HAP-1 (cell line): ENCODE measurements at places on chromosomes 16 and 17.

GRCh38 chr17:14198013-14198412 is 38.6 kb downstream of the CDRT15 start:
- no peak for DNase-seq

DNA sequence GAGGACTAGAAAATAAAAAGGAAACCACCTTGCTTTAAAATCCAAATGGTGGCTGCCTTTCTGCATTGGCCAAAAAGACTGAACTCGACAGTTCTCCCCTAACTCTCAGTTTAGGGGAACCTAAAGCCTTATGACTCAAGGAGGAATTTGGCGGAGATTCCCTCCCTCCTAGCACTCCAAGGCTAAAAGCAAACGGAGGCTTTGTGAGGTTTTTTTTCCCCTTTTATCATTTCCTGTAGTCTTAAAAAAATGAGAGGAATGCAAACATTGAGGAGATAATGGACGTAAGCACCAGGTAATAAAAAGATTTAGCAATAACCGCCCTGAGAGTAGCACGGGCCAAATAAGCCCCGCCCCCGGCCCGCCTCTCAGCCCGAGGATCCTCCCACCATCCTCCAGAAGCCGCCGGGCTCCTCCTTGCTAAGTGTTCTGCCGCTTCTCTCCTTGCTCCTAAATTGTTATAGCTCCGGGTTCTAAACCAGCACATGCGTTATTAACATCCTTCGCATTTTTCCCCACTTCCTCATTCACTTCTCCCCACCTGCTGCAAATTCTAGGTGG is 5.8 kb upstream of the KIFC3 start:
- peak; percentile 87 for DNase-seq

- peak; percentile 69 for DNase-seq
Observed at GRCh38 chr16:53913099-53913870, 209.3 kb downstream of the FTO start.

DNA sequence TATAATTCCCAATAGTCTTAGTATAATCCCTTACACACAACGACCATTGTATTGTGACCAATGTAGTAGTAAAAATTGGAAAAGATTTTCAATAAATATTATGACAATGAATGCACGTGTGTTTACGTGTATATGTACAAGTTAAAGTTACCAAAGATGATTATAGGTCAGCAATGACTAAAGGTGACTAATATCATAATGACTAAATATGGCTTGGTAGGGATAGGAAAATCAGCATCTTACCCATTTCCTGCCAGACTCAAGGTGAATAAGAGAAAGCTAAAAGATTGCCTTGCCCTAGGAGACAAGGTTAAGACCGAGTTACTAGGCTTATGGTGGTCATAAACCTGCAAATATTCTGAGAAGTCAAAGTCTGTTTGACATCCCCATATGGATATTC is 34.4 kb downstream of the CPD start:
- DNase-seq = no peak

DNA sequence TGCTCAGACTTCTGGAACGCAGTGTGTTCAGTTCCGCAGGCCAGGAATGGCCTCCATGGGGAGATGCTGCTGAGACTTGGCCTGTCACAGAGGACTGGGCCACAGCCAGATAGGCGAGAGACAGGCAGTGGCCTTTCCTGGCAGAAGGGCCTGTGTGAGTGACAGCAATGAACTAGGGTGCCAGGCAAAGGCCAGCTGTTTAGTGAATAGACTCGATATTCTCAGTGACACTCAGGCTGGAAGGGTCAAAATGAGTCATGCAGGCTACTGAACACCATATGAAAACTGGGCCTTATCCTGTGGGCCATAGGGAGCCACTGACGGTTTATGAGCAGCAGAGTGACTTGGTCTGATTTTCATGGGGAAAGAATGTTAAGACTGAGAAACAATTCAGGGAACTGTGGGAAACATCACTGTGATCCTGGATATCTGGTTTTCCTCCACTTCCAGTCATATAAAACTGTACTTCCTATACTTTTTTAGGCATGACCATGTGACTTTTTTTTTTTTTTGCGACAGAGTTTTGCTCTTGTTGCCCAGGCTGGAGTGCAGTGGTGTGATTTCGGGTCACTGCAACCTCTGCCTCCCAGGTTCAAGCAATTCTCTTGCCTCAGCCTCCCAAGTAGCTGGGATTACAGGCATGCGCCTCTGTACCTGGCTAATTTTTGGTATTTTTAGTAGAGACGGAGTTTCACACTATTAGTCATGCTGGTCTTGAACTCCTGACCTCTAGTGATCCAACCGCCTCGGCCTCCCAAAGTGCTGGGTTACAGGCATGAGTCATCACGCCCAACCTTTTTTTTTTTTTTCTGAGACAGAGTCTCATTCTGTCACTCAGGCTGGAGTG is 5.2 kb upstream of the NUBP1 start:
- DNase-seq = no peak

GRCh38 chr17:82407255-82407654 is 10.9 kb upstream of the HEXD start:
- DNase-seq = no peak

DNA sequence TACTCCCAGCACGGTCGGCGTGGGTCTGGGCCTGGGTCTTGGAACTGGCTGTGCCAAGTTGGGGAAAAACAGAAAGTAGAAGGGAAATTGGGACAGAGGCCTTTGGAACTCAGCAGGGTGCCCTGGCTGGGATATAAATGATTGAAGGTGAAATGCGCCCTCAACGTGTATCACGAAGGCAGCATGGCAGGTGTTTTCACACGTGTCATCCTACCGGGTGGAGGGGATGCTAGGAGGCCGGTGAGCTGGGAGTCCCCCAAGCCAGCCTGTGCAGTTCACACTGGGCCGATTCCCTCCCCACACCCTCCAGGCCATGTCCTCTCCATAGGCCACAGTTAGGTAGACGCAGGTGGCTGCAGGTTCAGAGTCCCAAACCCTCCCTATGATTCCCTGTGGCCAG is 6.0 kb downstream of the TNFAIP1 start:
- no peak for DNase-seq

DNA sequence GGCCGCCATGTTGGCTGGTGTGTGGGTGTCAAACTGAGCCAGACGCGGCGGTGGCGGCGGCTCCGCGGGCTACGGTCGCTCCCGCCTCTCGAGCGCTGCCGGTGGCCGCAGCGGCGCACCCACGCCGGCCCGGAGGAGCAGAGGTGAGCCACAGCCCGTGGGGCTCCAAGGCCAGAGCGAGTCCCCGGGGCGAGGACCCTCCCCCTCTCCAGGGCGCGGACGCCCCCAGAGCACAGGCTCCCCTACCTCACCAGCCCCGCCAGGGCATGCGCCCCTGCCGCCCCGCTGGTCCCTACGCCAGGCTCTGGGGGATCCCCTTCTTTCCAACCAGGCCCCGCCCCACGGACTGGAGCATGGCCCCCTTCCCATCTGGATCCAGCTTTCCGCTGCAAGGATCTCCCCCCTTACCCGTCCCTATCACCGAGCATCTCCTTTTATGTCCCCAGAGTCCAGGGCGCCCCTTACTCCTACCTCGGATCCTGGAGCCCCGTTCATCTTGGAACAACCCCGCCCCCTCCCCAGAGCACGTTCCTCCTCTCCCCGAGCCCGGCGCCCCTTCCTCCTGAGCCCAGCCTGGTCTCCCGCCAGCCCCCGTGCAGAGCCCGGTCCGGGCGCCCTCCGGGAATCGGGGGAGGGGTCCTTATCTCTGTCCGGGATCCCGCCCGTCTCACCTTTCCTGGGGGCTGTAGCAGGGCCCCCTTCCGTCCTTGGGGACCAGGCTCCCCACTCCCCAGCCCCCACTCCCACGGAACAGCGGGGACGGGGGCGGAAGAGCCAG is 412 bp downstream of the EPN2 start:
- DNase-seq = peak; percentile 48

- no peak for DNase-seq
Observed at GRCh38 chr17:50966163-50966666, 100.1 kb upstream of the TOB1 start.

GRCh38 chr16:22786691-22787090 is 27.3 kb upstream of the HS3ST2 start:
- DNase-seq = no peak

- peak; percentile 20 for DNase-seq
Observed at GRCh38 chr16:11915114-11915643, 577 bp downstream of the GSPT1 start.

DNA sequence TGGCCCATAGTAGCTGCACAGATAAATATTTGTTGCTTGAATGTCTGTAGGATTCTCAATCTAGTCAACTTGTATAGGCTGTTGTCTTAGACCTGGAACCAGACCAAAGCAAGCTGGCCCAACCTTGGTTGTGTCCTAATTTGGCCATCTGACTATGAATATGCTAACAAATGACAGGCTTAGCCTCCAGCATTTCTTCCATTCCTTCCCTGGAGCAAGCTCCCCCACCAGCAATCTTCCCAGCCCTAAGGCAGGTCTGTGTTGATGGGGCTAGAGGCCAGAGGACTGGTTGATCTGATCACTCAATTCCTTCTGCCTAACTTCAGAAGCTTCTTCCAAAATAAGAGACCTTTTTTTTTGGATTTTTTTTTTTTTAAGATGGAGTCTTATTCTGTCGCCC is 9.4 kb upstream of the PHOSPHO1 start:
- DNase-seq = no peak

- DNase-seq = no peak
Observed at GRCh38 chr16:54679531-54679930, 251.1 kb upstream of the IRX5 start.

DNA sequence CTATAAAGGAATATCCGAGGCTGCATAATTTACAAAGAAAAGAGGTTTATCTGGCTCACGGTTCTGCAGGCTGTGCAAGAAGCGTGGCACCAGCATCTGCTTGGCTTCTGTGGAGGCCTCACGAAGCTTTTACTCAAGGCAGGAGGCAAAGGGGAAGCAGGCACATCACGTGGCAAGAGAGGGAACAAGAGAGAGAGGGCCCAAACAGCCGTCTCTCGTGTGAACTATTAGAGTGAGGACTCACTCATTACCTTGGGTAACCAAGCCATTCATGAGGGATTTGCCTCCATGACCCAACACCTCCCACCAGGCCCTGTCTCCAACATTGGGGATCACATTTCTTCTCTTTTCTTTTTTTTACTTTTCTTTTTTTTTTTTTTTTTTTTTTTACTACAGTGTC is 7.5 kb upstream of the ALKBH5 start:
- no peak for DNase-seq

- DNase-seq = no peak
Observed at GRCh38 chr17:40015998-40016985, 1.1 kb downstream of the CSF3 start.

GRCh38 chr16:86581458-86581857 is 3.1 kb downstream of the FOXL1 start:
- no peak for DNase-seq

GRCh38 chr16:4408323-4408690 is 8.1 kb downstream of the CORO7 start:
- no peak for DNase-seq

- DNase-seq = no peak
Observed at GRCh38 chr17:45696442-45696841, 87.7 kb upstream of the CRHR1 start.

- DNase-seq = no peak
Observed at GRCh38 chr17:74779501-74779900, 3.4 kb upstream of the NAT9 start.

GRCh38 chr17:44119798-44120197 is 3.6 kb downstream of the HDAC5 start:
- DNase-seq = no peak

DNA sequence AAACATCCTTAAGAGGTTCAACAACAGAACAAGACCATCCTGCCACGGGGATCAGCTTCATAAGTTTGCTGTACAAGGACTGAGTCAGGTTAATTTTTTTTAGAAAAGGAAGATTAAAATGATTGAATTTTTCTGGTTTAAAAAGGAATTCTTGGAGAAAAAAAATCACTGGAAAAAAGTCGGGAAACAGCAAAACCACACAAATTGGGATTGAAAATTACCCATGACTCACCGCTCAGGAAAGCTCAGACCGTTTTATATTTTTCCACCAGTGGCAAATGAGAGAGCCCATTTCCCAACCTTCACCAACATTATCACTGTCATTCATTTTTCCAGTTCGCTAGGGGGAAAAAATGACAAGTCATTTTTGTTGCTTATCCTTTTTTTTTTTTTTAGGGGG is 46.6 kb downstream of the MRM3 start:
- DNase-seq = no peak

DNA sequence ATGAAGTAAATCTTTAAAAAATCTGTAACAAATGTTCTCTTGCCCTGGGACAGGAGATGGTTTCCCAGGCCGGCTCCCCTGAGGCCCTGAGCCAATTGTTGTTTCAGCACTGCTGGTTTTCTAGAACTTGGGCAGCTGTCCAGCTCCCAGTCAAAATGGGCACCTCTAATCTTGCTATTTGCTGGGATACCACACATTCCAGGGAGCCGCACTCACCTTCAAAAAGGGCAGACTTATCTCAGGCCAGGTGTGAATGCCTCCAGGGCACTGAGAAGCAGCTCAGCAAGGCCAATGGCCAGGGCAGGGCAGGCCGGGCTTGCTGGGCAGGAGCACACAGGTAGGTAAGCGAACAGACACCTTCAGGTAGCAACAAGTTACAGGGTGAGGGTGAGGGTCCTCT is 24.4 kb downstream of the TRIM16 start:
- DNase-seq = no peak

GRCh38 chr17:18161207-18162145 is 22.2 kb upstream of the ALKBH5 start:
- DNase-seq = no peak

- DNase-seq = no peak
Observed at GRCh38 chr17:27610304-27610677, 20.7 kb upstream of the LGALS9 start.

GRCh38 chr17:50475362-50475761 is 3.3 kb upstream of the RSAD1 start:
- DNase-seq = no peak

GRCh38 chr17:30219833-30220232 is 15.7 kb downstream of the SLC6A4 start:
- no peak for DNase-seq

DNA sequence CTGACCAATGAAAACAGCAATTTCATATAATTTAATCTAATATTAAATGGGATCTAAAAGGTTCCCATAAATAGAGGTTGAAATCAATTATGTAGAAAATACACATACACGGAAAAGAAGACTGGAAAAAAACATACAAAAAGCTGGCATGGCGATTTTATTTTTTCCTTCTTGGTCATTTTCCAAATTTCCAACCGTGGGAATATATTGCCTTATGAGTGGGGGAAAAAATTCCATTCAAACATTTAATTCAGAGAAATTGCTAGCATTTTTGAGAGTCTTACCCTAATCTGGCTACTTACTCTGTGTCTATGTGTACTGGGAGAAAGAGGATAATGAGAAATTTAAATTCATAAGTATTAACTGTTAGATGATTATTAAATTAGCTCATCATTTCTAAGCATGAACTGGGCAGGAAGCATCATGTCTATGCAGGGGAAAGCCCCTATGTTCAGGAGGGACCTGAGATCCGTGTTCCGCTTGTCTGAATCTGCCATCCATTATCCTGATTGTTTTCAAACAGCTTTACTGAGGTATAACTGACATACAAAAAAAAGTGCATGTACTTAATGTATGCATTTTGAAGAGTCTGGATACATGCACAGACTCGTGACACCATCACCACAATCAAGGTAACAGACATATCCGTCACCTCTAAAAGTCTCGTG is 145.2 kb downstream of the XYLT1 start:
- no peak for DNase-seq

GRCh38 chr16:85759136-85759535 is 8.2 kb upstream of the C16orf74 start:
- no peak for DNase-seq
